ENCODE measurements at places on chromosomes 3 and 15.

GRCh38 chr15:58146211-58146610 lies 8.0 kb downstream of the AQP9 start:
- H3K4me1 ChIP-seq, result no peaks in the 10 kb centered on the region
- H3K27me3 ChIP-seq, result no peaks in the 10 kb centered on the region
- DNase-seq, result no peak
- H3K4me3 ChIP-seq, result no peak overlapping the region
- no peak overlapping the region for H3K27ac ChIP-seq
- H3K36me3 ChIP-seq, result no peaks in the 10 kb centered on the region

- no peak within 1 kb of the TSS for H3K27ac ChIP-seq
- DNase-seq, result peak; percentile 80
- no peaks in the 10 kb centered on the region for H3K36me3 ChIP-seq
- H3K4me3 ChIP-seq, result peak within 1 kb of the TSS; percentile 50
Measured at GRCh38 chr3:126357295-126358037, at the start of gene KLF15. KLF15 (minus strand) TSS chr3:126357408; CDS start chr3:126352922, 4,486 bp downstream.

- no peaks in the 10 kb centered on the region for H3K36me3 ChIP-seq
- H3K27ac ChIP-seq, result no peak overlapping the region
- no peak overlapping the region for H3K4me3 ChIP-seq
- no peak for DNase-seq
- H3K27me3 ChIP-seq, result peaks cover 2% of the 10 kb centered on the region
- H3K4me1 ChIP-seq, result no peaks in the 10 kb centered on the region
Measured at GRCh38 chr15:92463826-92464225, 70.1 kb downstream of the ST8SIA2 start.

- H3K27me3 ChIP-seq, result no peaks in the 10 kb centered on the region
- H3K27ac ChIP-seq, result peak overlapping the region; percentile 98
- peaks cover 21% of the 10 kb centered on the region for H3K4me1 ChIP-seq
- peak overlapping the region; percentile 93 for H3K4me3 ChIP-seq
- no peaks in the 10 kb centered on the region for H3K36me3 ChIP-seq
- DNase-seq, result peak; percentile 39
Measured at GRCh38 chr15:55319537-55320237, 665 bp downstream of the PIGB start.

GRCh38 chr15:95726891-95727290 lies 603.6 kb upstream of the NR2F2 start:
- no peaks in the 10 kb centered on the region for H3K4me1 ChIP-seq
- no peak overlapping the region for H3K4me3 ChIP-seq
- peaks cover 2% of the 10 kb centered on the region for H3K27me3 ChIP-seq
- no peaks in the 10 kb centered on the region for H3K36me3 ChIP-seq

GRCh38 chr15:43872416-43873020 lies 45.7 kb downstream of the WDR76 start:
- no peaks in the 10 kb centered on the region for H3K27me3 ChIP-seq
- H3K36me3 ChIP-seq, result peaks cover 16% of the 10 kb centered on the region
- no peak overlapping the region for H3K27ac ChIP-seq
- no peak overlapping the region for H3K4me3 ChIP-seq

DNA sequence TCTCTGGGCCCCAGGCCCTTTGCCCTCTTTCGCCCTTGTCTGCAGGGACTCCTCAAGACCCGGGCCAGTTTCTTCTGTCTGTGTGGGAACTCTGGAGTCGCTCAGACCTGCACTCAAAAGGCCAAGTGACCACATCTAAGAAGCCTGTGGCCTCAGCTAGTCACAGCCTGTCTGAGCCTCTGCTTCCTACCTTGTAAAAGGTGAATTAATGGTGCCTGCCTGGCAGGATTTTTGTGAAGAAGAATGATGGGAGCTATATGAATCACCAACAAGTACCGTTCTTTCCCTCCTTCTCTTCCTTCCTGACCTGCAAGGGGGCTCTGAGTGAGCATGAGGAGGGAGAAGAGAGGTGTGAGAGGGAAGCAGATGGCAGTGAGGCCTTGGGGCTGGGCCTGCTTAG lies 7.5 kb downstream of the PLIN1 start:
- H3K36me3 ChIP-seq, result no peaks in the 10 kb centered on the region
- no peak for DNase-seq
- H3K27ac ChIP-seq, result no peak overlapping the region
- H3K4me1 ChIP-seq, result no peaks in the 10 kb centered on the region
- H3K4me3 ChIP-seq, result no peak overlapping the region

DNA sequence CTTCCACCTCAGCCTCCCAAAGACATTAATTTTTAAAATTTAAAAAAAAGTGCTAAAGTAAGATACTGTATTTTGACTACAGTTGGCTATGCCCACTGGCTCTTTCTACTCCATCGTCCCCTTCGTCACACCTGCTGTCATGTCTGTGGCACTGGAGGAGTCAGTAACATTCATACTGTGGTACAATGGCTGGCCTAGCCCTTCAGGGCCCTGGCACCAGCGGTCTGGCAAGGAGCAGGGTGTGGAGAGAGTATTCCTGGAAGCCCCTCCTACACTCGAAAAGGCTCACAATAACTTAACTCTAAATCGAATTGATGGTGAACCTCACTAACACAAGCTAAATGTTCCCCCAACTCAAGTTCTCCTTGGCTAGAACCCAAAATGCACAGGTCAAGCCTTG lies 89.7 kb upstream of the RASGRF1 start:
- H3K27ac ChIP-seq, result no peak overlapping the region
- no peak for DNase-seq
- H3K27me3 ChIP-seq, result no peaks in the 10 kb centered on the region
- no peaks in the 10 kb centered on the region for H3K4me1 ChIP-seq
